T follicular helper cell (primary cell): ENCODE measurements at places on chromosomes 3 and 15.

- DNase-seq = no peak
These were observed 5.0 kb downstream of the IQGAP1 start for GRCh38 chr15:90393040-90393439.

DNA sequence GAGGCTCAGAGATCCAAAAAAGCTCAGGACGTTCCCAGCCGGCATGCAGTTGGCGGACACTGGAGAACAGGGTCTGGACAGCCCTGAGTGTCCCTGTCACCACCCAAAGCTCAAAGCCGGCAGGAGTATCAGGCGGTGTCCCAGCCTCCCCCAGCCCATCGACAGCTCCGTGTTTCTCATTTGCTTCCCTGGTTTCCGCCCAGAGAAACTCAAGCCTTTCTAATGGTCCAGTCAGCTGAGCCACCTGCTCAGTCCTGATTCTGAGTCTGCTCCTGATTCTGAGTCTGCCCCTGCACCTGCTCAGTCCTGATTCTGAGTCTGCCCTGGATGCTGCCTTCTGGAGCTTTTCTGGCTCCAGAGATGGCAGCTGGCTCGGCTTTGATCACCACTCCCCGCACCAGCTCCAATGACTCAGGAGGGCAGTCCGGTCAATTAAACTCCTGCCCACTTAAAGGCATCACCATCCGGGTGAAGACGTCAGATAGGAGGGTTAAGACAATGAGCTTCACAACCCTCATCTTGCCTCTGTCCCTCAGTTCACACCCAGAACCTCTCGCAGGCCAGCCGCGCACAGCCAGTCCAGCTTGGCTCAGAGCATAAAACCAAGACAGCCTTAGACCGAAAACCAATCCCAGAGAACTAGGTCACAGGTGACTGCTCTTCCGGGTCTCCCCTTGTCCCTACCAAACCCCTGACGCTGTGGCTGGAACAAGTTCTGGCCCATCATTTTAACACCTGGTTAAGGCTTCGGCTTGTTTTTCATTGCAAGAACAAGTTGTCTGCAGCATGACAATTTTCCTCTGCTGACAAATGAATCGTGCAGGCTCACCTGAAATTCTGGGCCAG lies 6.8 kb downstream of the PCSK6 start:
- DNase-seq = no peak

DNA sequence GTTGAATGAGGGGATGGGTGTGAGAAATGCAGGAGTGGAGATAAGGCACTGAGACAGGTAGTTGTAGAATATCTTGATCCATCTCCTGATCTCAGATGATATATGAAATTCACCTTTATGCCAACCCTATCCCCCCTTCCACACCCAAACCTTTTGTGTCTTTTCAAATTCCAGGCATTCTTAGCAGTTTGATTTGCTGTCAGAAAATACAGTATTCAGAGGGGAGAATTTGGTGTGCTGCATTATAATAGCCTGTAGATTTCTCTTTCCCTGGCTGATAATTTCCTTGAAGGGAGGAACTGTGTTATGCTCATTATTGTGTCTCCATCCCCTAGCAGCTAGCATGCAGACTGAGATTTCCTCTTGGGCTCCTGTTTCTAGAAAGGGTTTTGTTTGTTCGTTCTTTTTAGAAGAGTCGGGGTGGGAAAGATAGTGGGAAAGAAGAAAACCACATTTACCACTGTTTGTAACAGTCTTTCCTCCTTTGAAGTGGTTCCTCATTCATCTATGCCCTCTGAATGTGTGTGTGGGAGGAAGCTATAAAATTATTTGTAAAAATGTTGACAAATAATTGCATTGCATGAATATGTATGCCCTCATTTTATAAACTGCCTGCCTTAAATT lies 373.4 kb downstream of the DIPK2A start:
- no peak for DNase-seq

DNA sequence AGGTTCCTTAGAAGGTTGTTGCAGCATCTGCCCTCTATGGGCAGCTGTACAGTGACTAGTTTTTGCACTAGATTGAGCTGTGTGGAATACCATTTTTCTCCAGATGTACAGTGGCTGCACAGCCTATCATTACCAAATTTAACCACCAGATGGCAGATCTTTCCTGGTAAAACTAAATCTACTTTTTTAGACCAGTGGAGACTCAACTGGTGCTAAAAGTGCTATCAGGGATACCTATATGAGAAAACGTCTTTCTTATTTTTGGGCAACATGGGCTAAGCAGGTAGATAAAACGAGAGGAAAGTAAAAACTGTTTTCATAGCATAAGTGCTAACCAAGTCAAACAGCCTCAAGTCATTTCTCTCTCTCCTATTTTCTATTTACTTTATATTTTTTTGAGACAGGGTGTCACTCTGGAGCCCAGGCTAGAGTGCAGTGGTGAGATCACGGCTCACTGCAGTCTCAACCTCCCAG lies 21.2 kb downstream of the IGSF10 start:
- no peak for DNase-seq

DNA sequence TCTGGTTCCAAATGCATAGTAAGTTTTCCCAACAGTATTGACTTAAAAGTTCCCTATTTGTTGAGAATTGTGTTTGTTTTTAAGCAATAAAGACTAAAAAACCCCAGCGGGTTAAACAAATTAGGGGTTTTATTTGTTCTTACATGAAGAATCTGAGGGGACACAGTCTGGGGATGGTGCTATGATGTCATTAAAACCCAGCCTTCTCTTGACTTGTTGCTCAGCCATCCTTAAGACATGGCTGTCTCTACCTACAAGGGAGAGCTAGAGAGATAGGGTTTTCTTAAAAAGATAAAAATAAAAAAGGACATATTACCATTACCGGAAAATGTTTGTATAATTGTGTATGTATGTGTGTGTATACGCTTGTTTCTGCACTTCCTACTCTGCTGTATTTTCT lies 11.7 kb upstream of the ARL14 start:
- no peak for DNase-seq

DNA sequence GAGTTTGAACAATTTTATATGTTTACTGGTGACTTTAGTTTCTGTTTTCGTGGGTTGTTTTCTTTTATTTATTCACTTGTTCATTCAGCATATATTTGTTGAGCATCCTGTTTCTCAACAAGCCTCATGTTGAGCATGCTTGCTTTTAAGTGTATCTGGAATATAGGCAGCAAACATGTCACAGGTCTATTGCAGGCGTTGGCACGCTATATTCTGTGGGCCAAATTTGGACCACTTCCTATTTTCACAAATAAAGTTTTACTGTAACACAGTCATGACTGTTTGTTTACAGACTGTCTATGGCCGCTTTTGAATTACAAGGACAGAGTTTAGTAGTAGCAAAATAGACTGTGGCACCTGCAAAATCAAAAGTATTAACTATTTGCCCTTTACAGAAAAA lies 89.6 kb downstream of the THRB start:
- DNase-seq = no peak

- DNase-seq = no peak
These were observed 3.7 kb upstream of the PLD1 start for GRCh38 chr3:171813897-171814460.
